HCT116 (cell line): ENCODE measurements at places on chromosomes 1 and 21. TPM values are rescaled to one million over a fixed set of nuclear protein-coding genes. Genes with fewer than 3 reads are reported as not detected.

PRRX1 gene
- 0.37 TPM for total RNA-seq

WDR64 gene
- total RNA-seq: not detected

IL20 gene
- total RNA-seq: not detected

GJA5 gene
- not detected for total RNA-seq

MCL1 gene
- 146 TPM for total RNA-seq

CD1E gene
- not detected for total RNA-seq

TRIM45 gene
- 3.5 TPM for total RNA-seq

GRCh38 chr1:169121146-169121923 lies 14.8 kb downstream of the ATP1B1 start:
- no peak overlapping the region for H3K27ac ChIP-seq
- no peaks in the 10 kb centered on the region for H3K27me3 ChIP-seq
- no peak overlapping the region for H3K4me3 ChIP-seq
- DNase-seq: no peak
- H3K4me1 ChIP-seq: peaks cover 24% of the 10 kb centered on the region

- H3K27me3 ChIP-seq: no peaks in the 10 kb centered on the region
- H3K4me3 ChIP-seq: no peak overlapping the region
- no peaks in the 10 kb centered on the region for H3K4me1 ChIP-seq
- DNase-seq: no peak
- no peak overlapping the region for H3K27ac ChIP-seq
Observed at GRCh38 chr1:203280061-203280460, 25.3 kb upstream of the BTG2 start.

- peak overlapping the region; percentile 95 for H3K27ac ChIP-seq
- H3K4me3 ChIP-seq: peak overlapping the region; percentile 82
- no peaks in the 10 kb centered on the region for H3K27me3 ChIP-seq
- H3K4me1 ChIP-seq: peaks cover 40% of the 10 kb centered on the region
Observed at GRCh38 chr21:46457801-46458314, 833 bp upstream of the DIP2A start.

- H3K27ac ChIP-seq: no peak overlapping the region
- no peak for DNase-seq
- no peaks in the 10 kb centered on the region for H3K36me3 ChIP-seq
Observed at GRCh38 chr1:58818075-58818474, 34.2 kb upstream of the JUN start.

DNA sequence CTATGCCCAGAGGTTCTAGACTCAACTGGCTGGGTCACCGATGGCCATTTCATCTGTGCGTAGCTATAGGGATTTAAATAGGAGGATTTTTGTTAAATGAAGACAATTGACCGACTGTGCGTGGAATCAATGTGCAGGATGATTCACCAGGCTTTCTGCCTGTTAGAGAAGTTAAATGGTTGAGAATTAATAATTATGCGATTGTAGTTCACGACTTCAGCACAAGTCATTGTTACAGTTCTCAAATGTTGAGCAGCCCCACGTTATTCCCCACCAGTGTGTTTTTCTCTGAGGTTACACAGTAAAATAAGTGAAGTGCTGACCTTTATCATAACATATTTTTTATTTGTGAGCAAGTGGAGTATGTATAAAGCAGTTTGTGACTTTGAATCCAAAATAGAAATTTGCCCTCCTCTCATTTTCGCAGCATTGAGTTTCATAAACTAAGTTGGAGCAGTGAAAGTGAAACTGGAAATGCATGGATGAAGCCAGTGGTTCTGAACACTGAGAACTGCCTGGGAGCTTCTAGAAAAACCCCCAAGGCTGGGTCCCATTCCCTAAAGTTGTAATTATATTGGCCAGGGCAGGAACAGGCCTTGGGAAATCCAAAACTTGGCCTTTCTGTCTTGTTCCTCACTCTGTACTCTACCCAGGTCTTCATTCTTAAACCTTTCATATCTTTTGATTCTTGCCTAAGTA lies 102.6 kb downstream of the GALNT2 start:
- no peaks in the 10 kb centered on the region for H3K4me1 ChIP-seq
- no peak overlapping the region for H3K4me3 ChIP-seq
- DNase-seq: no peak

GRCh38 chr1:190835658-190836057 lies 358.0 kb upstream of the BRINP3 start:
- no peak overlapping the region for H3K4me3 ChIP-seq
- no peaks in the 10 kb centered on the region for H3K4me1 ChIP-seq
- no peak for DNase-seq
- H3K27me3 ChIP-seq: no peaks in the 10 kb centered on the region

GRCh38 chr1:2446394-2446793 lies 29.7 kb upstream of the PLCH2 start:
- peaks cover under 1% of the 10 kb centered on the region; the same call in 1 of the 2 replicates for H3K4me1 ChIP-seq
- no peaks in the 10 kb centered on the region for H3K27me3 ChIP-seq
- no peak overlapping the region for H3K27ac ChIP-seq
- H3K36me3 ChIP-seq: no peaks in the 10 kb centered on the region

GRCh38 chr1:27346991-27347624 lies 5.3 kb downstream of the SYTL1 start:
- H3K27ac ChIP-seq: peak overlapping the region; percentile 40
- H3K36me3 ChIP-seq: no peaks in the 10 kb centered on the region
- no peak for DNase-seq
- H3K27me3 ChIP-seq: no peaks in the 10 kb centered on the region
- H3K4me1 ChIP-seq: peaks cover 61% of the 10 kb centered on the region

DNA sequence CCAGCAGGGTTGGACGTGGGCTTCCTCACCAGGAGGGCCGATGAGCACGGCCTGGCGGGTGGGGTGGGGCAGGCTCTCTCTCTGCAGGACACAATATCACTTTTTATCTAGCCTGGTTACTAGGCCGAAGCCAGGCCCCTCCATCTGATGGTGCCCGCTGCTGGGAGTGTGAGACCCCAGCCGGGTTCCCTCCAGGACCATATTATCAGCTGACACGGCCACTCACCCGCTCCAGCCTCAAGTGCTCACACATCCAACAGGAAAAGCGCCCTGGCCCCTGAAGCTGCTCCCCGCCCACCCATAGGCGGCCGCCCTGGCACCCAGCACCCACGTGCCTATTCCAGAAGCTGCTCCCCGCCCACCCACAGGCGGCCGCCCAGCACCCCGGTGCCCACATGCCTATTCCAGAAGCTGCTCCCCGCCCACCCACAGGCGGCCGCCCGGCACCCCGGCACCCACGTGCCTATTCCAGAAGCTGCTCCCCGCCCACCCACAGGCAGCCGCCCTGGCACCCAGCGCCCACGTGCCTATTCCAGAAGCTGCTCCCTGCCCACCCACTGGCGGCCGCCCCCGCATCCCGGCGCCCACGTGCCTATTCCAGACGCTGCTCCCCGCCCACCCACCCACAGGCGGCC lies 5.0 kb downstream of the SLC19A1 start:
- H3K36me3 ChIP-seq: peaks cover 29% of the 10 kb centered on the region; the same call in 1 of the 2 replicates
- H3K27ac ChIP-seq: no peak overlapping the region
- H3K4me1 ChIP-seq: peaks cover 9% of the 10 kb centered on the region; the same call in 1 of the 2 replicates
- DNase-seq: no peak
